Stimulated activated CD4-positive, alpha-beta T cell treated with anti-CD3 and anti-CD28 coated beads, Interleukin-4, amount 100 ng/mL, for 4 hours (primary cell): ENCODE measurements at places on chromosomes 2 and 18.

DNA sequence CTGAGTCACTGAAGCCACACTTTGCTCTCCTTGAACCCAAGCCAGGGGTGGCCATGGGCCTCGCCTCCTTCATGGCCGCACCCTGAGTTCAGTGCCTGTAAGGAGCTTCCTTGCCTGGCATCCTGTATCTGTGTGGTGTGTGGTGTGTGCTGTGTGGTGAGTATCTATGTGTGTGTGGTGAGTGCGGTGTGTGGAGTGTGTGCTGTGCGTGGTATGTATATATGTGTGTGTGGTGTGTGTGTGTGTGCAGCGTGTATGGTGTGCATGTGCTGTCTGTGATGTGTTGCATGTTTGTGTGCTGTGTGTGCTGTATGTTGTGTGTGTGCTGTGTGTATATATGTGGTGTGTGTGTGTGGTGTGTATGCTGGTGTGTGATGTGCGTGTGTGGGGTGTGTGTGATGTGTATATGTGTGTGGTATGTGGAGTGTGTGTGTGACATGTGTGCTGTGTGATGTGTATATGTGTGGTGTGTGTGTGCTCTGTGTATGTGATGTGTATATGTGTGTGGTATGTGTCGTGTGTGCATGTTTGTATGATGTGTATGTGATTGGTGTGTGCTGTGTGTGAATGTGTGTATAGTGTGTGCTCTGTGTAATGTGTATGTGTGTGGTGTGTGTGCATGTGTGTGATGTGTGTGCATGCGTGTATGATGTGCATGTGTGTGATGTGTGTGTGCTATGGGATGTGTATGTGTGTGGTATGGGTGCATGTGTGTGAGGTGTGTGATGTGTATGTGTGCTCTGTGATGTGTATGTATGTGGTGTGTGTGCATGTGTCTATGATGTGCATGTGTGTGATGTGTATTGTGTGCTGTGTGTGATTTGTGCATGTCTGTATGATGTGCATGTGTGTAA is 22.6 kb downstream of the PRELID3A start:
- no peak for DNase-seq

GRCh38 chr18:70195014-70195614 is 10.4 kb downstream of the RTTN start:
- no peak for DNase-seq

DNA sequence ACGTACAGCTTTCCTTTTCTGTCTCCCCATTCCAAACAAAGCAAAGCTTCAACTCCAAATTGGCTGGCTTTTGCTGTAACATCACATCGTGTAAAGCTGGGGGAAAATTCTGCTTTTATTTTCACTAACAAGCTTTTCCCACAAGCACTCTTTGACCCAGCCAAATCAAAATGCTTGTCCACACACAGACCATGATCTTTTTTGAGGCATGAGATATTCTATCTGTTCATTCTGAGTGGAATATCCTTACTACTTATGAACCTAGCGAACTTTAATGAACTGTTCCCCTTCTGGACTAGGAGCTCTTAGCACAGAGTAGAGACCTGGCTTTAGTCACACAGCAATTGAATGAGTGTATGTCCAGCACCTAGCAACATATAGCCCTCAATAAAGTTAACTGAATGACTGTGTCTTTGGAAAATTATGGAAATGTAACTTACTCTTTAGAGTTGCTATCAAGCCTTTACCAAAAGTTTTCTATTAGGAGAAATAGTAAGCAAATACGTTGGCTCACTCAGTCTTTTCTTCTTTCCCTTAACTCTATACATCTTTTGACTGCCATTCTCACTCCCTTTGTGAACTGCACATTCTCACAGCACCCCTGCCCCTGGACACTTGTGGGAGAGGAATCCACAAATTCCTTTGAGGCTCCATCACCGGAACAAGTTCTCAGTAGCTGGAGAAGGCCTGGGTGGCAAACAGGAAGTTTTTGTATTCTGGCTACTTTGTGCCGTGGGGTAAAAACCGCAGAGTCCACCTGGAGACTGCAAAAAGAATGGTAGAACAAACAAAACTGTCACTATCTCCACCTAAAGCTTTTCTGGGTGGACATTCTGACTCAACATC is 1.3 kb upstream of the UBE2E3 start:
- DNase-seq: no peak

DNA sequence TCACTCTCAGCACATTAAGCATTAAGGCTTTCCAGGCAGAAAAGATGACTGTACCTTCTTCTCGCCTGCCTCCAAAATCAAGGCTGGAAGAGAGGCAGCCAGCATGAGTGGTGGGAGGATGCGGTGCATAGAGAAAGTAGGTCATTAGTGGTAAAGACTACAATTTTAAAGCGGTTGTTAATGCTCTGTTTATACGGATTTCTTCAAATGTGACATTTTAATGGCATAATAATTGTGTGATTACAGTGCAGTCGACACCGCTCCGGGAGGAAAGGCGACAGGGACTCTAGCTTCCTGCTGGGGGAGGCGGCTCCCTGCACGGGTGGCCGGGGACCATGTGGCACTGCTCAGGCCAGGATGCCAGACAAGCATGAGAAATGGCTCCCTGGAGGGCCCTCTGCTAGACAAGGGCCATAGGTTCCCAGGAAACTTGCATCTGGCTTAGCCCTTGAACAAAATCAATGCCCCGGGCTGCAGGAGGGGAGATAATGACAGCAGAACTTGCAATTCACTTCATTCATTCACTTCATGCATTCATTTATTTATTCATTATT is 129.6 kb downstream of the GALNT14 start:
- no peak for DNase-seq

DNA sequence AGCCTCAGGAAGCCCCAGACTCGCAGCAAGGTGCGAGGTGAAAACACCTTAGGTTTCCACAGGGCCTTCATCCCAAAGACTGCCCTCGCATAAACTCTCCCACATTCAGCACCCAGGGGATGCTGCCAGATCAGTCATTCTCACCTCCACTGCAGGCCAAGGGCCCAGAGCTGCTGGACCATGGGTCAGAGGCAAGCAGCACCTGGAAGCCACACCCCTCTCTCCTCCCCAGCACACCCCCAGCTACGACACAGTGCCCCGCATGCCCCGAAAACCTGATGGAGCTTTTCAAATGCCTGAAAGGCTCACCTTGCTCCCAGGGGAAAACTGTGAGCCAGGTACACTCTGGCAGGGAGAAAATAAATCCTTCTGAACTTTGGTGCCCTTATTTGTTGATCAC is 31.9 kb upstream of the LDLRAD4 start:
- no peak for DNase-seq

GRCh38 chr2:108942888-108943287 is 46.1 kb downstream of the EDAR start:
- no peak for DNase-seq

DNA sequence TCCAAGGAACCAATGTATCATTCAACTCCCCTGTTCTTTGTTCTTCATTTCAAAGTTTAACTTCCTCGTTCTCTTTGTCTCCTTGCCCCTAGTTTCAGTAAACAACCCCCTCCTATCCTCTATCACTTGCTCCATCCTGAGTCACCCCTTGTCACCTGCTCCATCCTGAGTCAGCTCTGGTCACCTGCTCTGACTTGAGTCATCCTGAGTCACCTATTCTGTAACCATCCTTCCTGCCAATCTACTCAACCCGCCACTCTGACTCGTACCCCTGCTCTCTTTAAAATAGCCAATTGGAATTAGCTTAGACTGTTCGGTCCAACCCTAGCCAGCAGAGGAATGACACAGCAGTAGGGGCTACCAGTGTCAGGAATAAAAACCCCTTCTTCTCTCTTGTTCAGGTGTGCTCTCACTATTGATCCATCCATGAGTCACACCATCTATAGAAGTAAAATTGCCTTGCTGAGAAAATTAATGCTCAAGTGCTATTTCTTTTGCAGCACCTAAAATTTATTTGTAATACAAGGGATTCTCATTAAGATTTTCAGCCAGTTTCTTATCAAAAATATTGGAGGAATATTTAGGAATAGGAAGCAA is 326.8 kb downstream of the AKAIN1 start:
- DNase-seq: no peak

DNA sequence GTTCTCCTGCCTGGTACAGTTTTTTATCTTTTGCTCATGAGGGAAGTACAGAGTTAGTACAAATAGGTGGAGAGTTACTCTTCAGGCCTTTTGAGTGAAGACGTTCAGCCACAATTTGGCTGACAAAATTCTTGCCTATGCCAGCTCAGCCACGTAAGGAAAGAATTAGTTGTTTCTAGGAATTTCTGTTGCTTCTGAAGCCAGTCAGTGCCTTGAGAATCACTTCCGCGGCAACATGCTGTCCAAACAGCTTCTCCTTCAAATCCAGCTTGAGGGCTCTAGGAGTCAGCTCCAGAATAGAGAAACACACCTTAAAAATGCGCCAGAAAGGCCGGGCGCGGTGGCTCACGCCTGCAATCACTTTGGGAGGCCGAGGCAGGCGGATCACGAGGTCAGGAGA is 27.5 kb downstream of the M1AP start:
- DNase-seq: no peak

GRCh38 chr2:105654474-105655004 is 90.2 kb upstream of the NCK2 start:
- DNase-seq: no peak

GRCh38 chr18:75320506-75320905 is 107.0 kb downstream of the SMIM21 start:
- no peak for DNase-seq

- no peak for DNase-seq
Measured at GRCh38 chr2:130875935-130876334, 39.2 kb downstream of the ARHGEF4 start.

DNA sequence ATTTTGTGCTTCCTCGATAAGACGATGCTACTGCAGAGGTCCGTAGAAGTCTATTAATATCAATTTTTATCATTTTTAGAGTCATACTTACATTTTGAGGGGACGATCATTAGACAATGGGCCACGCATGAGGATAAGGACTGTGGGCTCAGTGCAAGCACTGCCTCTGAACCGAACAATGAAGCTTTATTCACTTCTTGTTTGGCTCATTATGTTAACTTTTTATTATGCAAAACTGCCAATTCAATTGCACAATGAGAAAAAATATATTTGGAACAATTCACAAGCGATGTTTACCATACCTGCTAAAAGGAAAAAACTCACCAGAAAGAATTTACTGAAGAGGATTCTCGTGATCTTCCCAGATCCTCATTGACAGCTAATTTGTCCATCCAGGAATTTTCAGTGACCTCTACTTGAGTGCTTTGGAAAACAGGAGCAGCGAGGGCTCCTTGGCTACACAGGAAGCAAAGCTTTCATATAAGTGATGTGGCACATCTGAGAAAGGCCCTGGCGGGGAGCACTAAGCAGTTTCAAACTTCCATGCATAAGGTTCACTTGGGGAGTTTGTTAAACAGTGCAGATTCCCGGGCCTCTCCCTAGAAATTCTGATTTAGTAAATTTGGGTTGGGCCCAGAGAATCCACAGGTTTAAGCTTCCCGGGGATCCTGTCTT is 13.3 kb upstream of the CAPN13 start:
- DNase-seq: no peak

DNA sequence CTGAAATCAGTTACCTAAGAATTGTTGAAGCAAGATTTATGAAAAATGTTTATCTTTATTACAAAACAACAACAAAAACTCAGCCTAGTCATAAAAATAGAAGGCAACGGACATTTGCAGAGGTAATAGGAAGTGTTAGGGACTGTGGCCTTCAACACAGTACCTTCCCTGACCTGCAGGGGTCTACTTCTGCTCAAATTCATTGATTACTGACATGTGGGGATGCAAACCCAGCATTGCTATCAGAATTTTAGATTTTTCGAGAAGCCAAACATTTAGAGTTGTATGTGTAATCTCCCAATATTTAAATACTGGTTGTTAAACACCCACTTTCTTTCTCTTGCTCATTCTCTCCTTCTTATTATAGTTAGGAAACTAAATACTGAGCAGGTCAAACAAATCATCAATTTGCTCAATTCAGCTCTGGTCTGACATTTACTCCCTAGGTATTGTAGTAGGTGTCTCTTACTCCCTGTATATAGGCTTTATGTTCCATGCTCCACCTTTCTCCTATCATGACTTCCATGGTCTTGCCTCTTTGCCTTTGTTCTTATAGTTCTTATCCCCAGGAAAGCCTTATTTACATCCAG is 198.5 kb downstream of the UBE2E3 start:
- DNase-seq: peak; percentile 26

- DNase-seq: peak; percentile 10
Measured at GRCh38 chr18:5630057-5630899, 86.5 kb upstream of the EPB41L3 start.

DNA sequence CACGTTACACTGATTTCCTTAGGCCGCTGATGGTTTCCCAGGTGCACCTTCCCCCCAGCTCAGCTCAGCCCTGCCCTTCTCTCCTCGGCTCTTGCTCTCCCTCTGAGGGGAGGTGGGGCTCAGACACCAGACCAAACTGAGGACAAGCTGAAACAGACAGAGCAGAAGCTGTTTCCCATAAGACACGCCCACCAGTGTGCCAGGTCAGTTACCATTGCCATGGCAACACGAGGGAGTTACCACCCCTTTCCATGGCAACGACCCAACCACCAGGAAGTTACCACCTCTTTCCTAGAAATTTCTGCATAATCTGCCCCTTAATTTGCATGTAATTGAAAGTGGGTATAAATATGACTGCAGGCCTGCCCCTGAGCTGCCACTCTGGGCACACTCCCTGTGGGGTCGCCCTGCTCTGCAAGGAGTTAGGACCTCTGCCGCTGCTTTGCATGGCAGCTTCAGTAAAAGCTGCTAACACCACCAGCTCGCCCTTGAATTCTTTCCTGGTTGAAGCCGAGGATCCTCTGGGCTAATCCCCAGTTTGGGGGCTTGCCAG is 120.9 kb upstream of the SMIM21 start:
- DNase-seq: no peak

DNA sequence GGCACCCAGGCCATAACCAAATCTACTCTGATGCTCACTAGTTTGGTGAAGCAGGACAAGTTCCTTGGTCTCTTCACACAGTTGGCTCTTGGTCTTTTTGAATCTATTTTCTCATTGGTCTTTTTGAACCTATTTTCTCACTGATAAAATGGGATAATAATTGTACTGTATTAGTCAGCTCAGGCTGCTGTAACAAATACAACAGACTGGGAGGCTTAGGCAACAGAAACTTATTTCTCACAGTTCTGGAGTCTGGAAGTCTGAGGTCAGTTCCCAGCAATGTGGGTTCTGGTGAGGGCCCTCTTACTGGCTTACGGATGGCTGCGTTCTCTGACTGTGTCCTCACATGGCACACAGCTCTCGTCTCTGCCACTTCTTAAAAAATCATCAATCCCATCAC is 63.5 kb downstream of the C1D start:
- DNase-seq: no peak

- no peak for DNase-seq
Measured at GRCh38 chr18:2881088-2881839, 34.5 kb downstream of the EMILIN2 start.

- no peak for DNase-seq
Measured at GRCh38 chr2:186881660-186882059, 32.7 kb upstream of the ZSWIM2 start.

- no peak for DNase-seq
Measured at GRCh38 chr2:184091456-184091855, 506.9 kb upstream of the ZNF804A start.

GRCh38 chr2:54995553-54995952 is 54.7 kb downstream of the RTN4 start:
- DNase-seq: no peak
